Stimulated activated CD8-positive, alpha-beta memory T cell treated with anti-CD3 and anti-CD28 coated beads, Interleukin-15, amount 100 ng/mL, for 4 hours (primary cell): ENCODE measurements at places on chromosomes 6 and 20.
A peak's percentile ranks its signal among the peaks of the same experiment; 100 is the strongest.

DNA sequence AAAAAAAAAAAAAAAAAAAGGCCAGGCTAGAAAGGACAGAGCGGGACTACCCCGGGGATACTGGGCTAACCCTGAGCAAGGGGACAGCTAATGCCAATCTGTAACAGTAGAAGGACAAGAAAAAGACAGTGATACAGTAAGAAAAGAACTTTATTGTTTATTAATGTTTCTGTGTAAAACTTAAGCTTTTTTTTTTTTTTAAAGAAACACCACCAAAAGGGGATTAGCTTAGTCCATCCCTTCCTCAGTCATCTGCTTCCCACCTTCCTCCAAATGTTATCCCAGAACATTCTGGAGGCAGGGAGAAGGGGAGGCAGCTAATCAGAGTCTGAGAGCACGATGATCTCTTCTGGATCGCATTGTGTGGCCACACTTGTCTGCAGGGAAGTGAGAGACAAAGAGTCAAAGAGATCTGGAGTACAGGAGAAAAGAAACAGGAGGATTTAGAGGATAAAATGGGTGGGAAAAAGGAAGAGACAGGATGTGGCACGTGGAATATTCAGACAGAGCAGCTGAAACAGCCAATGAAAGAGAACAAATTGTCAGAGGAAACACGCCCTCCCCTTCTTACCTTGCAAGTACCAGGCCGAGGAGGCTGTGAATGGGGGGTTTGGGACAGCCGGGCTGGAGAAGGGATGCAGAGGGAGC lies 1.0 kb upstream of the ZBTB22 start:
- DNase-seq = no peak

DNA sequence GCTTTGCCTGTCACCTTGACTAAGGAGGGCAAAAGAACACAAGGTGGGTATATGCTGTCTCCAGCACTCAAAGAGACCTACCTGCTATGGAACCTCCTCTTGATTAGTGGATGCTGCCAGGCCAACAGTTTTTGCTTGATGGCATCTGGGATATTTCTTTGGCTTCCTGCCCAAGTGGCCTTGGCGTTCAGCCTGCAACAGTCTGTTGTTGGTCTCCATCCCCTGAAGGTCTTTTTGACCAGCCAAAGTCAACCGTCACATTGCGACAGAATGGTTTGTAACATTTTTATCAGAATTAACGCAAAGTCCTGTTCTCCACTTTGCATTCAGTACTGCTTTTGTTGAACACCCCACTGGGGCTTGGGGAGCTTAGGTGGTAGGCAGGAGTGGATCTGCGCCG lies 37.1 kb downstream of the SERPINB1 start:
- no peak for DNase-seq

- DNase-seq = no peak
Observed at GRCh38 chr6:71197780-71198179, 90.8 kb upstream of the OGFRL1 start.

- no peak for DNase-seq
Observed at GRCh38 chr6:30997301-30997700, 13.0 kb upstream of the MUC22 start.

- DNase-seq = no peak
Observed at GRCh38 chr20:2314759-2315439, 19.1 kb downstream of the TGM3 start.

DNA sequence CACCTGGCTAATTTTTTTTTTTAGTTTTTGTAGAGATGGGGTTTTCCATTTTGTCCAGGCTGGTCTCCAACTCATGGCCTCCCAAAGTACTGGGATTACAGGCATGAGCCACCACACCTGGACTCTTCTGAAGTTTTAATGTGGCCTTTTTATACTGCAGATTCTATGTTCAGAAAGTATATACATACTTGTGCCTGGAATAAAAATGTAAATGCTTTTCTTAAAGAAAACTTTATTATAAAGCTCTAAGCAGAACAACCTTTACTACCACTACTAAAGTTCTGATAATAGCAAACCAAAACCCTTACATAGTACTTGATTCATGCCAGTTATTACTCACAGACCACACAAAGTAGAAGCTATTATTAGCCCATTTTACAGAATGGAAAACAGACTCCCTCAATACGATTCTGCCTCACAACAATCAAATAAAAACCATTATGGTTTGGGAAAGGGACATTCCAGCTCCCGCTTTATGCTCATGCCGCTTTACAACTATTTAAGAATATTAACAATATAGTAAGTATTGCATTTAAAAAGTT lies 5.3 kb downstream of the PHIP start:
- no peak for DNase-seq

DNA sequence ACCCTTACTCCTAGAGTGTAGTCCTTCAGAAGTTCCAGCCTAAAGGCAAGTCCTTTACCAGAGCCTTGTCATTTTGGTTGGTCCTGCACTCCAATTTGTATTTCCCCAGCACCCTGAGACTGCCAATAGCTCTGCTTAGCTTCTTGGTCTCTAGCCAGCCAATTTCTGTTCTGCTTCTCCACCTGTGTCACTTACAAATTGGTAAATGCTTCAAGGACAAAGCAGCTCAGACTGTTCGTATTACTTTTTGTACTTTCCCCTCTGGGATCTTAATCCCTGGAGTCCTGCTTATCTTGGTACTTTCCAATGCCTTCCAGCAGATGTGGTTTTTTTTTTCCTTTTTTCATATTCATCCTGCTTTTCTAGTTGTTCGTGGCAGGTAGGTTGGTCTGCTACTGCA lies 25.7 kb downstream of the PIGU start:
- DNase-seq = no peak

DNA sequence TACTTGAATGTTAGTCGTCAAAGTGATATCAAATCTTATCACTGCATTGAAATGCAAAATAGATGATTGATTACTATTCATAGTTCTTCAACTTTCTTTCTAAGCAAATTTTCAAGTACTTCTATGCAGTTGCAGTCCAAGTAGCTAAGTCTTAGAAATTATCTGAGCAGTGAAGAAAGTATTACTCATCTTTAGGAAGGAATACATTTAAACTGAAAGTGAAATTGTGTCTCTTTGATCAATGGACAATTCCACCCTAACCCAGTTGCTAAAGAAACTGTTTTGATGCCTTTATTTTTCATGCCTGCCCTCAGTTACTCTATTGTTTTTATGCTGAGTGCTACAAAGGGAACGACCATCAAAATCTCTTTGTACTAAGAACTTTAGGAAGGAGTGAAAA lies 337.4 kb downstream of the GRIK2 start:
- DNase-seq = no peak

- DNase-seq = peak; percentile 22
Observed at GRCh38 chr20:51639206-51639832, 96.8 kb upstream of the NFATC2 start.

- DNase-seq = no peak
Observed at GRCh38 chr20:38256021-38256420, 4.5 kb downstream of the KIAA1755 start.

DNA sequence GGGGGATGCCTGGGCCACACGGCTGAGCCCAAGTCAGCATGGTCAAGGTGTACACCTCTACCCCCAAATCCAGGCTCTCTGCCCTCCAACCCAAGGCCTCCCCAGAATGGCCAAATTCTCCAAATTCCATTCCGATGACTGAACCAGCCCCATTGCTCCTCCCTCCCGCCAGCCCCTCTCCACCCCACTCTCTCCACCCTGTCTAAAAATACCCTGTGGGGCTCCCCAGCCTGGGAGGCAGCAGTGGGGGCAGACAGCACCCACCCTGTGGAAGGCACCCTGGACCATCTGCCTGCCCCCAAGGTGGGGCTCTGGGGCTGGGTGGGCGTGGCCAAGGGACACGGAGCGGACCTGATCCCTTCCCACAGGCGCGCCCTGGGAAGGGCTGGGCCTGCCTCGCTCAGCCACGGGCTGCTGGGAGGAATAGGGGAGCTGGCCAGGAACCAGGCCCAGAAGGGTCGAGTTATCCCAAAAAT lies 11.4 kb downstream of the TEAD3 start:
- no peak for DNase-seq

- DNase-seq = no peak
Observed at GRCh38 chr6:164007881-164008280, 593.4 kb downstream of the QKI start.

- no peak for DNase-seq
Observed at GRCh38 chr6:151632415-151632987, 138.7 kb downstream of the CCDC170 start.

GRCh38 chr6:140581601-140582000 lies 1207.2 kb upstream of the CITED2 start:
- DNase-seq = no peak

- no peak for DNase-seq
Observed at GRCh38 chr6:115839583-115840181, 221.0 kb downstream of the FRK start.

DNA sequence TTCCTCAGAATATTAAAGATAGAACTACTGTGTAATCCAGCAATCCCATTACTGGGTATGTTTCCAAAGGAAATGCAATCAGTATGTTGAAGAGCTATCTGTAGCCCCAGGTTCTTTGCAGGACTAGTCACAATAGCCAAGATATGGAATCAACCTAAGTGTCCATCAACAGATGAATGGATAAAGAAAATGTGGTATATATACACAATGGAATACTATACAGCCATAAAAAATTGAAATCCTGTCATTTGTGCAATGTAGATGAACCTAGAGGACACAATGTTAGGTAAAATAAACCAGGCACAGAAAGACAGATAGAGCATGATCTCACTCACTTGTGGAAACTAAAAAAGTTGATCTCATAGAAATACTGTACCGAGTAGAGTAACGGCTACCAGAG lies 306.0 kb upstream of the MARCKS start:
- DNase-seq = no peak

DNA sequence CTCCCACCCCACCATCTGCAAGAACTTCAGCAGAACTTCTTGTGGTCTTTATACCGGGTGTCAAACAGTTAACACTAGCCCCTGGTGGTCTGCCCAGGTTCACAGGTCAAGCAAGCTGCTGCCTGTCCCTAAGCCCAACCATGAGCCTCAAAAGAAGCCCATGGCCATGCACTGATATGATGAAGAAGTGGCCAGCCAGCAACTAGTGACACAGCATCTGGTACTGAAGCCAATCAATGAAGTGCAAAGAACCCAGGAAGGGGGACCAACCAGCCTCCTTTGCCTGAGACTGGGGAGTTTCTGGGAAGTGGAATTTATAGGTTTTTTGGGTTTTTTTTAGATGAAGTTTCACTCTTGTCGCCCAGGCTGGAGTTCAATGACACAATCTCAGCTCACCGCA lies 127.8 kb downstream of the MAFB start:
- no peak for DNase-seq

GRCh38 chr6:31776989-31777666 lies at the start of gene VWA7:
Gene VWA7, minus strand, starts transcription at chr6:31777328. Its CDS starts 549 bp downstream, at chr6:31776779.
- peak; percentile 71 for DNase-seq

DNA sequence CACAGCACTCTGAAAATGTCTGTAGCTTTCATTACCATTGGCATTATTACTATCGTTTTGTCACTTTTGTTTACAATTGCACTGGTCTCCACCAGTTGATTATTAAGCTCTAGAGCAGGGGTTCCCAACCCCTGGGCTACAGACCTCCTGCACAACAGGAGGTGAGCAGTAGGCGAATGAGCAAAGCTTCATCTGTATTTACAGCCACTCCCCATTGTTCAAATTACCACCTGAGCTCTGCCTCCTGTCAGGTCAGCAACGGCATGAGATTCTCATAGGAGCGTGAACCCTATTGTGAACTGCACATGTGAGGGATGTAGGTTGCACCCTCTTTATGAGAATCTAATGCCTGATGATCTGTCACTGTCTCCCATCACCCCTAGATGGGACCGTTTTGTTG lies 126.4 kb downstream of the ATXN1 start:
- no peak for DNase-seq

DNA sequence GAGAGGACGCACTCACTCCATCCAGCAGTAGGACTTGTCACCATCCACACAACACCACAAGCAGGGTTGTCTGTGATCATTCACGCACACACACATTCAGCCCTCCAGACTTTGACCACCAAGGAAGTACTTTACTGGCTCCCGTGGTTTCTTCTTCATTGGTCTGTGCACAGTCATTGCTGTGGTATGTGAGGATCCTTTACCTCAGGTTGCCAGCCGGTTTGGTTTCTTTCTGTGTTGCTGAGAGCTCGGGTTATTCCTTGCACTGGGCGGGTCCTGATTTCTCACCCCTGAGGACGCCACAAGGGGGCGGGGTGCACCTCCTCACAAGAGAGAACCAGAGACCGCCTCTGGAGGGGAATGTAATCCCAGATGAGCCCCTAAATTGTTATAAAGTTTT lies 11.2 kb downstream of the SLC35A1 start:
- DNase-seq = no peak

- no peak for DNase-seq
Observed at GRCh38 chr20:53935344-53936084, 134.9 kb downstream of the BCAS1 start.

- no peak for DNase-seq
Observed at GRCh38 chr20:15576411-15576810, 996.8 kb downstream of the KIF16B start.

DNA sequence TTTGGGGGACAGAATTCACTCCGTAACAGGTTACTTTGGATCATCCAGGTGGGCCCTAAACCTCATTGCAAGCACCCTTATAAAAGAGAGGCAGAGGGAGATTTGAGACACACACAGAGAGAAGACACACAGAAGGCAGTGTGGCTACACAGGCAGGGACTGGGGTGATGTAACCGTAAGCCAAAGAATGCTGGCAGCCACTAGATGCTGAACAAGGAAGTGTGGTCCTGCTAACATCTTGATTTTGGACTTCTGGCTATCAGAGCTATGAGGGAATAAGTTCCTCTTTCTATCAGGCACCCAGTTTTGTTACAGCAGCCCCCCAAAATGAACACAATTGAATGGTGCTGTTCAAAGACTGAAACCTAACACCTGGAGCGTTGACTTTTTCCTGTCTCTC lies 191.3 kb upstream of the MYLIP start:
- no peak for DNase-seq
